ENCODE measurements at places on chromosomes 2 and 18.

DNA sequence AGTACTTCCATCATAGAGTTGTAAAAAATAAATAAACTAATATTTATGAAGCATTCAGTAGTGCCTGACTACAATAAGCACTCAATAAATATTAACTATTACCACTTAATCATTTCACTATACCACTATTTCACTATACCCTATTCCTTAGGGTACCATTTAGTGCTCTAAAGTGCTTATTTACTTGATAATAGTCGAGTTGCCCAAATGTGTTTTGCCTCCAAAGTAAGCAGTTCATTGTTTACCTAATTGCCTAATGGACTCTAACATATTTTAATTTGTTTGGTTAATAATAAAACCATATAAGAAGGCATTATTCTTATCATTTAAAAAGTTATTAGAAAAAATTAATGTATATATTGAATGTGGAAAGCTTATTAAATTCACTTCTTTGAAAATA is 33.0 kb upstream of the MAP2 start:
- DNase-seq = no peak

DNA sequence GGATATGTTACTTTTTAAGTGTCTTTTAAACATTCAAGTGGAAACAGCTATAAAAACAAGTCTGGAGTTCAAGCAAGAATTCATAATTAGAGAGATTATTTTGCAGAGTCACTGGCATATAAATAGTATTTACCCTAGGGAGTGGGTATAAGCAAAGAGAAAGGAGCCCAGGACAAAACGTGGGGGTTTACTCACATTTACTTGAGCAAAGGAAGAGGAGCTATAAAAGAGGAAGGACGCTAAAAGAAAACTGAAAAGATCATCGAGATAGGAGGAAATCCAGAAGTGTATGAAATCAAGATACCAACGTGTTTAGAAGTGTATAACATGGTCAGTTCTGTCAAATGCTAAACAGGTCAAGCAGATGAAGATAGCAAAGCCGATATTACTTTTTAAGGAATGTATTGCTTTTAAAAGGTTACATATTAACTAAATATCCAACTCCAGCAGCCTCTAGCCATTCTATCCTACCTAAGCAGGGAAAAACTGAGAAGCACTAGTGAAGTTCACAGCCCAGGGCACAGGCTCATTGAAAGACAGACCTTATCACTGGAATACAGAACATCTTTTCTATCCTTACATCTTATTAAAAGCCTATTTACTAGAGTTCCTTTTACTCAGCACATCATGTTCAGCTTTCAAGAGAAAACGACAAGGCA is 8.6 kb downstream of the KANSL1L start:
- no peak for DNase-seq

GRCh38 chr18:64747803-64748202 is 598.9 kb upstream of the LINC00305 start:
- no peak for DNase-seq

DNA sequence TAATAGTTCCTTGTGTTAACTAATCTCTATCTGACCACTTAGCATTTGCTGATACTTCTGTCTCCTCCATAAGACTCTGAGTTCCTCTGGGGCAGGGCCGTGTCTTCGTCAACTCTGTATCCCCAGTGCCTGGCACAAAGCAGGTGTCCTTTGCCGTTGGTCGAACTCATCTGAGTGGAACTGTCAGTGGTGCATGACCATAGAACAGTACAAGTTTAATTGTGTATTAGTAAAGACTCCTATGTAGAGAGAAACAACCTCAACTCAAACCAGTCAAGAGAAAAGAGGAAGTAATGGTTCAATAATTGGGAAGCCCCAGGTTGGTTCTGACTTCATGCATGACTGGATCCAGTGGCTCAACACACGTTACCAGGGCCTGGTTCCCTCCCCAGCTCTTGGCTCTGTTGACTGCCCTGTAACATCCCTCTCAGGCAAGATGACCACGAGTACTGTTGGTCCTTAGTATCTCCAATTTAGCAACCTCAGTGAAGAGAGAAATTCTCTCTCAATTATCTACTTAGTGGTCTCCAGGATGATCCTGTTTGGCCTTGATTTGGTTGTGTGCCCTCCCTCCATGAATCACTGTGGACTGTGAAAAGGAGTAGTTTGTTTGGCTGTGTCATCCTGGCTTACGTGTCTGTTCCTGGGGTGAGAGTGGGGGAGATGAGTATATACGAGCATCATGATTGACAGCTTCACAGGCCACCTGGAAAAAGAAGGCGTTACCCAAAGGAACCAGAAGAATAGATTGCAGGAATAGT is 58.5 kb upstream of the MSH6 start:
- DNase-seq = no peak

DNA sequence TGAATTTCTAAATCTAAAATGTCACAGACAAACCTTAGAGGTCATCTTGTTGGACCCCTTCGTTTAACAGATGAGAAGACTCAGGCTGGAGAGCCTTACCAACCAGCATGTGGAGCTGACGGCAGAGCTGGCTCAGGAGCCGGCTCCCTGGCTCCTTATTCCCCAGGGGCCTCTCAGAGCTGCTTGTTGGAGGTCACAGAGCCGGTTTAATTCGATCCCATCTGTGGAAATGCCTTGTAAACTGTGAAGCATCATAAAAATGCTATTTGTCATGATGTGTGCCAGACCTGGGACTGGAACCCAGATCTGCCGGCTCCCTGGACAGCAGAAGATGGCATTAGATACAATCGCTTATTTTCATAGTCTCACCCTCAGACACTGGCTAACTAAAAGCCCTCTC is 8.2 kb upstream of the CIB4 start:
- no peak for DNase-seq

DNA sequence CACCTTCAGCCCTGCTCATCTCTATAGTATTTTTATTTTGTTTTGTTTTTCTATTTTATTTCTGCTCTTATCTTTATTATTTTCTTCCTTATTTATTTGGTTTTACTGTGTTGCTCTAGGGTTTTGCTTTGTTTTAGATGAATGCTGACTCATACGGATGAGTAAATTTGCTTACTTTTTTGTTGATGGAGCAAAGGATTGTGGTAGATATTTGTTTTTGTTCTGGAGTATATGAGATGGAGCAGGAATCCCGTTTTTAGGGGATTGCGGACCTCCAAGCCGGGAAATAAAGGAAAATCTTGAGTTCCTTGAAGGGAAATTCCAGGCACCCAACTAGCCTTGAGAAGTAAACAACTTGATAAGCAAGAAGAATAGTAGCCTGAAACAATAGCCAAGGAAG is 15.3 kb upstream of the COLEC12 start:
- DNase-seq = no peak

- peak; percentile 55 for DNase-seq
Observed at GRCh38 chr2:204177977-204178522, 241.5 kb downstream of the ICOS start.

Data from activated CD8-positive, alpha-beta memory T cell treated with anti-CD3 and anti-CD28 coated beads for 48 hours (primary cell).